ENCODE measurements at places on chromosomes 4 and X. TPM values are rescaled to one million over a fixed set of nuclear protein-coding genes. Genes with fewer than 3 reads are reported as not detected.

CENPVL3 gene
- not detected for total RNA-seq

GYG2 gene
- 0.64 TPM for total RNA-seq

ERCC6L gene
- total RNA-seq = not detected

UGT2B17 gene
- not detected for total RNA-seq

GRIA3 gene
- 2.8 TPM for total RNA-seq

PNMA5 gene
- not detected for total RNA-seq

HERC6 gene
- total RNA-seq = 32.7 TPM

RNF150 gene
- total RNA-seq = 31.2 TPM

S100G gene
- total RNA-seq = not detected

SYN1 gene
- 5.7 TPM for total RNA-seq

MXD4 gene
- total RNA-seq = 83.2 TPM

GABRG1 gene
- under 0.01 TPM for total RNA-seq

TSR2 gene
- 14.0 TPM for total RNA-seq

HS3ST1 gene
- total RNA-seq = 0.64 TPM

PDGFC gene
- total RNA-seq = 21.0 TPM

PDCL2 gene
- total RNA-seq = not detected

SORBS2 gene
- 246 TPM for total RNA-seq

AR gene
- total RNA-seq = 16.3 TPM

TCEANC gene
- total RNA-seq = 4.5 TPM

STPG2 gene
- total RNA-seq = not detected

RPGR gene
- total RNA-seq = 12.0 TPM

MAGEE1 gene
- total RNA-seq = 4.5 TPM

Data from ascending aorta (tissue), 2 donors.